NCI-H187 treated with DMSO at 0.1 percent for 48 hours (cell line): ENCODE measurements at places on chromosomes 2 and 18.

DNA sequence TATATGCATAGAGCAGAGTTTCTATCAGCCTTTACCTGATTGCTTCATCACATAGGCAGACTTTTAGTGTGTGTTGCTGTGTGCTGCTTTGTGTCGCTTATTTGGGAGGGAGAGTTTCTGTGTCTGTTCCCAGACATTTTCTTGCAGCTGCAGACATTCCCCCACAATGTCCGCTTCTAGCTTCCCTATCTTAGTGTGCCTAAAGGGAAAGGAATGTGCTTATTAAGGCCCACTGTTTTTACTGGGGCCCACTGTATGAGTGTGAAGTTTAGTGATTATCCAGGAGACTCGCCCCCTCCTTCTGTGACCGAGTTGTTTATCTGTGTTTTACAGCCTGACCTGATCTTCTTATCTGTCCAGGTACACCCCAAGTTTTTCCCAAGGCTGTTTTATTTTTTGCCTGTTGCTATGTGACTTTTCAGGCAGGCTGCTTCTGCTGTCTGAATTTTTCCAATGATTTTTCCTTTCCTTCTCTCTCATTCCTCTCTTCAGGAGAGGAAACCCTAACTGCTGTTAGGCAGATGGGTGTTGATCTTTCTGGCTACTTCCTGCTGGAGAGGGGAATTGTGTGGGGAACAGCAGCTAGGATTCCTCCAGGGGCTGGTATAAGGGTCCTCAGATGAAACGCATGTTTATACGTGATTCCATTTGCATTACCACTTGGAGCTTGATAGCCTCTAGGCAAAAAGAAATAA lies 47.6 kb downstream of the STK17B start:
- no peak for DNase-seq

DNA sequence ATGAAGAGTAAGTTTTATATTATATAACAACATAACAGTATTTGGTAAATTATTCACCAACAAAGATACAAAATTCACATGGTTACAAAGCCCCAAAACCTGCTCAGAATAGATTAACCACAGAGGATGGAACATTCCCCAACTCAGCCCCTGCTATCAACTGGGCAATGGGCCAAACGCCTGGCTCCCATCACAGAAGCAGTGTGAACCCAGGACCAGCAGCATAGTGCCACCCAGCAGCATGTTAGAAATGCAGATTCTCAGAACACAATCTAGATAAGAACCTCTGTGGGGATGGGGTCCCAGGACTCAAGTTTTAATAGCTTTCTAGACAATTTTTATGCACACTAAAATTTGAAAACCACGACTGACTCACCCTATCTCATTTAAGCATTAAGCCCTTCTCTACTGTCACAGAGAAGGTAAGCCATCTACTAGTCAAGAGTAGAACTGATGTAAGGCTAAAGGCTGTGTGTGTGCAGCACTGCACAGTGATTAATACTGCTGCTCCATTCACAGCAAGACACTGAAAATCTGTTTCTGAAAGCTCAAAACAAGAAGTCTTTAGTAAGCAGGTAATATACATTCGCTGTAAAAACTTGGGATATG lies 15.2 kb downstream of the AFG3L2 start:
- DNase-seq = no peak

- no peak for DNase-seq
These were observed 95.5 kb upstream of the CRACDL start for GRCh38 chr2:99031481-99031880.

- DNase-seq = no peak
These were observed 7.9 kb downstream of the UGP2 start for GRCh38 chr2:63849381-63850203.

GRCh38 chr2:70837980-70838925 lies 2.6 kb upstream of the CD207 start:
- DNase-seq = no peak

GRCh38 chr2:109710505-109711229 lies 83.4 kb upstream of the RGPD5 start:
- no peak for DNase-seq

DNA sequence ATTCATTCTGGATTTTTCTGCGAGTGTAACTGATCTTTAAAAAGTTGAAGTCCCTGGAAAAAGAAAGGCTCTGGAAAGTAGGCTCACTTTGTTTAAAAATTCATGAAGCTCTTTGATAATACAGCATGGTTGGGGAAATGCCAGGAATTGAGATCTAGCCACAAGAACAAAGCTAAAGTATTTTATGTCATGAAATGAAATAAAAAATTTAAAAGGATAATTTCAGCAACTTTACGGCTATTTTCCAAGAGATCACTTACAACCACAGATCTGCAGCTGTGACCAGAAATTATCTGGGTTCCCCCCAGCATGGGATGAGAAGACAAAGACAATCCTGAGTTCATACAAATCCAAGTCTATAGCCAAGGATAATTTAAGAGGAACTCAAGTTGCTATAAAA lies 25.3 kb upstream of the RFX8 start:
- no peak for DNase-seq

GRCh38 chr2:99488539-99489062 lies 1.2 kb downstream of the REV1 start:
- no peak for DNase-seq

GRCh38 chr2:189609853-189610252 lies 29.3 kb upstream of the SLC40A1 start:
- DNase-seq = no peak

DNA sequence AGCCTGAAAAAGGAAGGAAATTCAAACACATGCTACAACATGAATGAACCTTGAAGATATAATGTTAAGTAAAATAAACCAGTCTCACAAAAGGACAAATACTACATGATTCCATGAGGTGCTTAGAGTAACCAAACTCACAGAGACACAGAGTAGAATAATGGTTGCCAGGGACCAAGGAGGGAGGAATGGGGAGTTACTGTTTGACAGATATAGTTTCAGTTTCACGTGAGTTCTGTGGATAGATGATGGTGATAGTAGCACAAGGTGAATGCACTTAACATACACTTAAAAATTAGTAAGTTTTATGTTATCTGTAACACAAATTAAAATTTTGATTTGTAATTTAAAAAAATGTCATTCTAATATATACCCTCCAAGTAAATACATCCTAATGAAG lies 106.9 kb upstream of the ACVR1C start:
- no peak for DNase-seq

- no peak for DNase-seq
These were observed 746.9 kb upstream of the NRXN1 start for GRCh38 chr2:51778806-51779205.

GRCh38 chr18:49514577-49514976 lies 27.5 kb upstream of the C18orf32 start:
- no peak for DNase-seq

GRCh38 chr18:60984510-60984909 lies 348.7 kb upstream of the CDH20 start:
- DNase-seq = no peak

GRCh38 chr2:842151-842803 lies 108.4 kb upstream of the SNTG2 start:
- peak; percentile 41 for DNase-seq

DNA sequence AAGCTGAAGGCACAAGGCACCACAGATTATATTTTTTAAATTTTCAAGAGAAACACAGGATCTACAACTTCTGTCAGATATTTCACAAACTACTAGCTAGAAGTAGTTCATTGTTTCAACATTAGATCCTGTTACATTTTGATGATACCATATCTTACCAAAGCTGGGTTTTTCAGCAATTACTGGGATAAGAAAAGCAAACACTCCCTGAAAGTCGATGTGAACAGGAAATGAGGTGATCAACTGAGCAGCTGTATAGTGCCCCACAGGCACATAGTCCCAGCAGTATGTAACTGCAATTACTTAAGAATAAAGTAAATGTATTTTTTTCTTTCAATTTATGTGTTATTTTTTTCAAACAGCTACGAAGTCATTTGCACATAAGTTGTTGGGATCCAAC lies 103.5 kb downstream of the DNER start:
- no peak for DNase-seq

- no peak for DNase-seq
These were observed 16.9 kb upstream of the ALMS1 start for GRCh38 chr2:73368781-73369180.

- no peak for DNase-seq
These were observed 206.5 kb downstream of the CPS1 start for GRCh38 chr2:210762604-210763588.

GRCh38 chr18:50961974-50962373 lies 5.9 kb upstream of the ELAC1 start:
- no peak for DNase-seq

DNA sequence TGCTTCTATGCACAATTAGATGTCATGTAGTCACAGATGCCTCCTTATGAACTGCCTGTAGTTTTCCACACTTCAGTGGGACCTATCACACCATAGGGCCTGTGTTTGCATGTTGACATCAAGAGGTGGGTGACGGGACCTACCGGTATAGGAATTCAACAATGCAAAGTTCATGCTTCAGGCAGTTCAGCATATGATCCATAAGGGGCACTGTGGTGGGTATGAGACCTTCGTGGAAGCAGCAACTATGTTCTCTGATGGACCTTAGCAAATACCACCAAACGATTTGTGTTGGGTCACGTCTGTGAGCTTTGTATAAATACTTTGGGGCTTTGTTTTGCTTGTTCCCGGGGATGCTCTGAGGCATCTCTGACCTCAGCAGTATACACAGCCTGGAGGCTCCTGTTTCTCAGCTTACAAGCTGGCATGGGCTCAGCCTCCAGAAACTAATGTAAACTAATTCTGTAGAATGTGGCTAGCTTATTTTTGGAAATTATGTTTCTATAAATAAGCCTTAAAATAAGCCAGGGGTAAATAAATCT lies 111.6 kb downstream of the DTNA start:
- no peak for DNase-seq

GRCh38 chr2:8569332-8569930 lies 112.4 kb upstream of the ID2 start:
- DNase-seq = no peak

GRCh38 chr18:39425172-39425850 lies 1859.7 kb upstream of the CELF4 start:
- no peak for DNase-seq

DNA sequence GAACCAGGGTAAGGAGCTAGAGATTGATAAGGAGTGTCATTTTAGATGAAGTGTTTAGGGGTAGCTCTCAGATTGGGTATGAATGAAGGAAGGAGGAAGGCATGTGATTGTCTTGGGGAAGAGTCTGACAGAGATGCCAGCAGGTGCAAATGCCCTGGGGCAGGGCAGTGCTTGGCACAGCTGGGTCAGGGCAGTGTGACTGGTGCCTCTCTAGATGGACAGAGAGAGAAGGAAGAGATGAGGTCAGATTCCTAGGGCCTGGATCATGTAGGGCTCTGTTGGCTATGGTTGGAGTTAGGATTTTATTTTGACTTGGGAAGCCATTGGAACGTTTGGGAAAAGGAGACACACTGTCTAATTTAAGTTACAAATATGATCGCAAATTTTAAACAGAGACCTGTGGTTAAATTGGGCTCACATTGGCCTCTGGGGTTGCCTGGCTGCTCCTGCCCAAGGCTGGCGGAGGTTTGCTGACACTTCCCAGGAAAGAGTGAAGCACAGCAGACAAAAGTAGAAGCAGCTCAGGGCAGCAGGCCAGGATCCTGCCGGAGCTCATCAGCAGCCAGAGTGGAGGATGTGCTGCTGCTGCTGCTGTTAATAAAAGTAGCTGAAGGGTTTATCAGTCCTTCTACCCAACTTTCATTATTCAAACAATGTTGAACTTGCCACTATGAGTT lies 32.7 kb upstream of the FHL2 start:
- no peak for DNase-seq

GRCh38 chr2:198383392-198383791 lies 579.0 kb downstream of the PLCL1 start:
- DNase-seq = no peak

GRCh38 chr2:232260075-232260474 lies 118.5 kb upstream of the ALPP start:
- DNase-seq = no peak

- no peak for DNase-seq
These were observed 120.4 kb downstream of the PDCL3 start for GRCh38 chr2:100683231-100683630.

DNA sequence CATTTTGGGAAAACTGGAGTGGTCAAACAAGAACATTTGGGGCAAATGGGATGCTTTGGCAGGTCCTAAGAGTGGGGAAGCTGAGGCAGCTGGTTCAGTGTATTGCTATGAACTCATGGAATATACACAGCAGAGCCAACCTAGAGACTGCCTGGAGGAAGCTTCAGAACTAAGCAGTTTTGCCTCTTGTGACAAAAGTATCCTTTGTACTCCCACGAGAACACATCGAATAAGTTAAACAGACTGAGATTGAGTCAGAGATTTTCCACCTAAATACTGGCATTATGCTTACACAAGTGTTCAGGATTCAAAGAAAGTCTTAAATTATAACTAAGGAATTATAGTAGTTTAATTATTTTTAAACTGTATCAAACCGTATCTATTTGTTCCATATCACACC lies 5.2 kb upstream of the ARMC9 start:
- no peak for DNase-seq

DNA sequence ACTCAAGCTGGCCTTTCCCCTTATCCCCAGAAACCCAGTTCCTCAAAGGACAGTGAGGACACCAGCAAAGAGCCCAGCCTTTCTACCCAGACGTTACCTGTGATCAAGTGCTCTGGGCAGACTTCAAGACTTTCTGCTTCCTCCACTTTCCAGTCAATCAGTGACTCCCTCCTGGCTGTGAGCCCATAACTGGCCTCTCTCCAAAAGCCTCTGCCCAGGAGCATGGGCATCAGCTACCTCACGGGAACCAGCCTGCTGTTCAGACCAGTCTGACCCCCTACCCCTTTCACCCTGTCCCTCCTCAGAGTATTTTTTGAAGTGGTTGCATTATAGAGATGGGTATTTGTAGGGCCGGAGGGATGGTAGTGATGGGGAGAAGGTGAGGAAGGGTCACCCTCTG lies 27.7 kb upstream of the CYP27A1 start:
- no peak for DNase-seq

- no peak for DNase-seq
These were observed 1.8 kb downstream of the SERPINB13 start for GRCh38 chr18:63588909-63589308.

DNA sequence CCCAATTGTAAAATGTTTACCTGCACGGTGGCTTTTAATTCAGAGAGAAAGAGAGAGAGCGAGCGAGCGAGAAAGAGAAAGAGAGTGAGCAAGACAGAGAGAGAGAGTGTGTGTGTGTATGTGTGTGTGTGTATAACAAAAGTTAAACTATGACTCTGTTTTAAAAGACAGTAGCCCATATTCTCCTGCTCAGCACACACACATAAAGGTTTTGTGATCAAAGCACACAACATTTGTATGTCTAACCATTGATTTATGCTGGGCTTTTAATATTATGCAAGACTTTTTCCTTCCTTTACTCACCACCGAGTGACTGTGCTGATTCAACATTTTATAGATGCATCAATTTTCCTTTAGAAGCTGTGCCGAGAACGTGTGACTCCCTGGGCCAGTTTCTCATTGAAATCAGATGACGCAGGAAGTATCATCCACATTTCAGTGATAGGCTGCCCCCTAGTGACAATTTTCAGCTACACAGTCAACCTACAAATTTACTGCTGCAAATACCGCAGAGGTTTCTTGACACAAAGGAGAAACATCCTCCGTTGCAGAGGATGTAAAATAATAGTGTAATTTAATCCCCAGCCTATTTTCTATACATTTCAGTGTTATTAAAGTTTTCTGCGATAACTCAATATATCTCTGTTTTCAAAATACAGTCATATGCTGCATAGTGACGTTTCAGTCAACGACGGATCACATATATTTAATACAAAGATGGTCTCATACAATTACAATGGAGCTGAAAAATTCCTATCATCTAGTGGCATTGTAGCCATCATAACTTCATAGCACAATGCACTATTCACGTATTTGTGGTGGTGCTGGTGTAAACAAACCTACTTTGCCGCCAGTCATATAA lies 165.9 kb upstream of the TANK start:
- no peak for DNase-seq

GRCh38 chr2:188326669-188327301 lies 35.1 kb downstream of the GULP1 start:
- no peak for DNase-seq
